ENCODE measurements at places on chromosomes 6 and 20.

GRCh38 chr6:81562169-81562568, 190.3 kb downstream of the TENT5A start:
- DNase-seq: no peak

- no peak for DNase-seq
Measured at GRCh38 chr6:19754686-19755085, 82.5 kb upstream of the ID4 start.

DNA sequence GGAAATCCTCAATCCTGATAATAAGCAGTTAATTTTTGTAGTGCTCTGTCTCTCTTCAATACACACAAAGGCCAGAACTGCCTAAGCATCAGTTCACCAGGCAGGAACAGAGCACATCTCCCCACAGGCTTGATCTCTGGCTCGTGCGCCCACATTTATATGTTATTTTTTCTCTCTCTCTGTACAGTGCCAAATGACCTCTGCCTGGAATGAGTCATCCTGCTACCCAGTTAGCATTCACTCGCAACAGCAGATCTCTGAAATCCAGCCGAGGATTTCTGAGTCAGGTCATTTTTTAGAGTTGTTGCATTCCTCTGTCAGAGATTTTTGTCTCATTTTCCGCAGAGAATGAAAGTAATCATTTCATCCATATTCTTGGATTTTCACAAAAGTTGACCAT, 107.1 kb downstream of the COL12A1 start:
- no peak for DNase-seq

DNA sequence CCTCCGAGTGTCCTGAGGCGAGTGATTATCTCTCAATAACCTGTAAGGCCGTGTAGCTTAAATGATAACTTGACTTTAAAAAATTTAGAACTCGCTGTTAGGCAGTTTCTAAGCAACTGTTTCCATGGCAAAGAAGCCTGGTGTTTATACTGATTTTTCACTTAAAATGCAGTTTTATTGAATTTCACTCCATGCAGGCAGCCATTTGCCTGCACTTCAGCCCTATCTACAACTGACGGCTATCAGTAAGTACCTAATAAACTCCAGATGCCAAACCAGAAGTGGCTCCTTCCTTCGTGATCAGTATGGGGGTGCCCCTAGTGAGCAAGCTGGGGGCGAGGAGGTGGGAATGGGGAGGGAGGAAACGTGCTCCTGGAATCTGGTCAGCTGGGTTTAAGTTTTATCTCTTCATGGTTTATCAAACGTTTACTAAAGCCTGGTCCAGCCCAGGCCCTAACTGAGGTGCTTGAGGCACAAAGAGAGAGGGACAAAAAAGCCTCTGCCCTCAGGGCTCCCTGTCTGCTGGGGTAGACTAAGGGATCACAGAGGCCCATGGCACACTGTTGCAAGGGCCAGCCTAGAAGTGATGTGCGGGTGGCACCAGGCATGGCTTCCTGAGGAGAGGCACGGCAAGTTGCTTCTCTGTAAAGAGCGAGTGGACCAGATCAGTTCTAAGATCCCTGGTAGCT, 45.5 kb downstream of the TTI1 start:
- no peak for DNase-seq

DNA sequence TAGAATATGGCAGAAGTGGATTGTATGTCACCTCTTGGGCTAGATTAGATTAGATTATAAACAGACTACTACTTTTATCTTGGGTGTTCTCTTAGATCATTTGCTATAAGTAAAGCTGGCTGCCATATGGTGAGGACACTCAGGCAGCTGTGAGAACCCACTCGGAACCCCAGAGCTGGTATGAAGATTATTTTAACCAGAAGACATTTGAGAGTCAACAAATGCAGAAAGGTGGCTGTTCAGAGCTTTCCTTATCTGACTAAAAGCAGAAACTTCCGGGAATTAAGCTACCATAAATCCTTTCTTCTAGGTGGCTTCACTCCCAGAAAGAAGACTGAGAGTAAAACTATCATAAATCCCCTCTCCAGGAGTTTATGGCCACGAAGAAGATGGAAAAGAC, 91.9 kb downstream of the RNGTT start:
- no peak for DNase-seq

DNA sequence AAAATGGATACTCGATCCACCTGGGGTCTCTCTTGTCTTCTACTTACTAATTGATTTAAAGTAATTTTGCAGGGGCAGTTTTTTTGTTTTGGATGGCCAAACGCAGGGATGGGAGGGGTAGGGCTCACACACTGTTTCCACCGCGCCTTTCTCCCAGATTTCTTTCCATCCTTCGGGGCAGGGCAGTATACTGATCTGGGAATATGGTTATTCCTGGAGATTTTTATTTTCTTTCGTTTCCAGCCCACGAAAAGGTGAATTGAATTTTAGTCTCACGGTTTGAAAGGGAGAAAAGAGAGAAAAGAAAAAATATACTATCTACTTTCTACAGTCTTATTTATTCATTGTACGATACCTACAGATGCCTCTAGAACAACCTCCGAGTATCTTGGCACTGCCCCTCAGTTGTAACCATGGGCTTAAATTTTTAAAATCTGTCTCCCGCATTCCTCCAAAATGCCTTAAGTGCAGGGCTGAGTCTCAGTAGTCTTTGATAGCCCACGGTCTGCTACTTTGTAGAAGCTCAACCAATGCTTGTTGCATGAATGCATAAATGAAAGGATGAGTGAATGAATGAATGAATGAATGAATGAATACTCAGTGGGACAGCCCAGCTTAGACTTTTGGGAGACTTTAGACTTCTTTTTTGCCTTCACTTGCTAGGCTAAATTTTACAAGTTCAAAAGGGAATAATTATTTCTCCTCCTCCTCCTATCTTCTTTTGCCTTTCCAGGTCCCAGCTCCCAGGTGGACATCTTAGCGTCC, 18.1 kb upstream of the TRIM27 start:
- no peak for DNase-seq

DNA sequence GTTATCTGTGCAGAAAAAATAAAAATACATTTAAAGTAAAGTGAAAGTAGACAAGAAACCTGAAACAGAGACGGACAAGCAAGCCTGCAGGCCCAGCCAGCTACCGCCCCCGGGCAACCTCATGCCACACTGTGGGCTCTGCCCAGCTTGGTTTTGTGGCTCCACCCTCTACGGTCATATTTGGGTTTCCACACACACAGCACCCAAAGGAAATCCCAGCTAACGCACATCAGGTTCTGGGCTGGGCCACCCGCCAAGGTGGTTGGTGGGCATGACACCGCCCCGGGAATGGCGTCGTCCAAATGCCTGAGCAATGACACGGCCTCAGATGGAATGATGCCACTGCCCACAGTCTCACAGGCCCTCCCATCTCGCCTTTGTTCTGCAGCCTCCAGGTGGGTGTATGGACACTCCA, 22.9 kb downstream of the FAM110A start:
- DNase-seq: no peak

- DNase-seq: no peak
Measured at GRCh38 chr6:53805725-53806124, 10.9 kb downstream of the LRRC1 start.

GRCh38 chr6:67210450-67210849, 1424.6 kb upstream of the ADGRB3 start:
- no peak for DNase-seq

DNA sequence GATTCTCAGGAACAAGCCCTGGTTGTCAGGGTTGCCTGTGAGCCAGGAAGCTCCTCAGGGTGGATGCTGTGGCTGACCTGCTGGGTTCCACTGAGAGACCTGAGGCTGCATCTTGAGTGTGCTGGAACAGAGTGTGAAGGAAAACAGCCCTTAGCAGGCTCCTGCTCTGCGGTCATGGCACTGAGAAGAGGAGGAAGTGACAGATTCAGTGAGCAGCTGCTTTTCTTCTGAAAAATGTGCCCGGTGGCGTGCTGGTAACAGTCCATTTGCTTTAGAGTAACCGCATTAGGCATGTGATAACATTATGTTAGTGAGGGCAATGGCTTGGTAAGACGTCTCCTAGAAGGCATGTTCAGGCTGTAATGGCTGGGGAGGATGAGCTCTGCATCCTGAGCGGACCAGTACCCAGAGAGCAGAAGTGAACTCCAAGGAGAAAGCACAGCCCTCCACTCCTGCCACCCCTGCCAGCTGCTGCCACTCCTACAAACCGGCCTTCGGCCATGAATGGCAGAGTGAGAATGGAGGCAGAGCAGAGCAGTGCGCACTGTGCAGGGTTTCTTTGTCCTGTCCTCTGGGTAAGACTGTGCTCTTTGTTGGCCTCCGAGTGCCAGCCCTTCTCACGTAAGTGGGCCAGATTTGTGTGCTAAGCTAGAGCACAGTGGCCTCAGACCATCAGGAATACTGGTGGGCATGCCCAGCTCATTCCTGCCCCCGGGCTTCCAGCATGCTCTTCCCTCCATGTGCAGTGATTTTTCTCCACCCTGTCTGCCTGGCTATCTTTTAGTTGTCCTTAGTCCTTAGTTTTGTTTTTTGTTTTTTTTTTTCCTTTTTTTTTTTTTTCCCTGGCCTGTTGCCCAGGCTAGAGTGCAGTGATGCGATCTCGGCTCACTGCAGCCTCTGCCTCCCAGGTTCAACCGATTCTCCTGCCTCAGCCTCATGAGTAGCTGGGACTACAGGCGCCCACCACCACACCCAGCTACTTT, 98.1 kb upstream of the VSTM2L start:
- no peak for DNase-seq

GRCh38 chr6:16222826-16223225, 15.6 kb upstream of the GMPR start:
- DNase-seq: no peak

- DNase-seq: no peak
Measured at GRCh38 chr6:130693944-130694343, 133.3 kb upstream of the SMLR1 start.

GRCh38 chr6:46486181-46486580, 5.1 kb downstream of the RCAN2 start:
- DNase-seq: no peak

GRCh38 chr6:169205176-169206160, 48.2 kb downstream of the THBS2 start:
- no peak for DNase-seq

DNA sequence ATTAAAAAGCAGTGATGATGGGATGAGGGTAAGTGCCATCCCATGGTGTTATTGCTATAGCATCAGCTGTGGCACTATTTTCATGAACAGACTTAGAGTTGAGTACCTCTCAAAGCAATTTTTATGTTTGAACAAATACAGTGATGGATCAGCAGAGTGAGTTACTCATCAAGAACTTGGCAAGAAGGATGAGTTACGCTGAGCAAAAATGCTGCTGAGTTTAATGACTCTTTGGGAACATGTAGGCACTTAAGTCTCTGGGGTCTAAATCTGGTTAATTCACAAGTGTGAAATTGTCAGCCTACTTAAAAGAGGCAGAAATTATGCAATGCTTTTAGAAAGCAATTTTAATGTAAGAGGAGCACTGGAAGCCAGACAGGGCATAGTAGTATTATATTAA, 78.5 kb upstream of the AHI1 start:
- no peak for DNase-seq

DNA sequence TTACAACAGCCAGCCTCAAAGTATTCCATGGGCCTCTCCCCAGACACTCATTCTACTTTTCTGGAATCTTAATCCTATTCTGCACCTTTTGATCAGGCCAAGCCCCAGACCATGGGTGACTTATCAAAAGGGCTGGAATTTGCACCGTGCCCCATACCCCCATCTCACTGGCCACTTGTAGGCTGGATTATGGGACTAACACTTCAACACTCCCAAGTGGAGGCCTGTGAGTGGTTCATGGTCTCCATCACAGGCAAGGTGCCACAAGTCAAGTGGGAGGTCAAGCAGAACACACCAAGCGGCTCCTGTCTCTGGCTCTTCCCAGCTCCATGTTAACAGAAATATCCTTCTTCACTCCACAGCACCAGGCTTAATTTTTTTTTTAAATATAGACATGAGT, 212.3 kb upstream of the HEY2 start:
- DNase-seq: no peak

DNA sequence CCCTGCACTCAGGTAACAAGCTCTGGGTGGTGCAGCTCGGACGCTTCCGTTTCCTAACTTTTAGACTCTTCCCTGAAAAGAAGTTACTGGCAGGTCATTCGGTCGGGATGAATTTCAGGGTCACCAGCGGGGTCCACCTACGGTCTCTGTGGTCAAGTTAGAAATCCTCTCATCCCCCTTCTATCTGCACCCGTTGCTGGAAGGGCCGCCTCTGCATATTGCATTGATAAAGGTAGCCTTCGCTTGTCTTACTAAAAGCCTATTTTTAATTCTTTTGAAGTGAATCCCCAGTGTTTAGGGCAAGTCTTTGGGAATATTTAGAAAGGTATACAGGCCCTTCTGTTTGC, 47.3 kb downstream of the LRRN4 start:
- DNase-seq: no peak

DNA sequence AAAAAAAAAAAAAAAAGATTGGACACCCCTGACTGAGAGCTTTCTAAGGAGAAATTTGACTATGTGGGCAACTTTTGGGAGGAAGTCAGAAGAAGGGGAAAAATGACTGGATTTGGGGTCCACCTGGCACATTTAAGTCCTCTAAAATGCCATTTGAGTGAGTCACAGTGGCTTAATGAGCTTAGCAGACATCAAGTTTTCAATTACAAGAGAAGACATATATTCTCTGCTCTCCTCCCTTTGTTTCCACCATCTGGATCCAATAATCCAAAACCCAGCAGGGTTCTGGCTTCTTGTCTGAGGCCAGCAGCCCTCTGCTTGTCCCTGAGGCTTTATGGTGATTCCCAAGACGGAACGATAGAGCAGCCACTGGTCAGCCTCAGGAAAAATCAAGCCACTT, 6.9 kb downstream of the PI3 start:
- DNase-seq: no peak

GRCh38 chr20:8154638-8155037, 22.6 kb downstream of the PLCB1 start:
- no peak for DNase-seq
